ENCODE measurements at places on chromosomes 1 and 21. TPM values are rescaled to one million over a fixed set of nuclear protein-coding genes. Genes with fewer than 3 reads are reported as not detected.

The CYP4B1 gene
- 1,081 TPM for total RNA-seq

The GUCA2B gene
- not detected for total RNA-seq

The HSD3B1 gene
- total RNA-seq, result not detected

The HES3 gene
- total RNA-seq, result not detected

The PADI3 gene
- not detected for total RNA-seq

The CFAP45 gene
- 0.63 TPM for total RNA-seq

The ELOA gene
- 23.7 TPM for total RNA-seq

The PLA2G2F gene
- total RNA-seq, result not detected

The FCRLB gene
- 2.4 TPM for total RNA-seq

The ADGRL2 gene
- 25.3 TPM for total RNA-seq

The FOXD2 gene
- total RNA-seq, result 23.7 TPM

The HAO2 gene
- not detected for total RNA-seq

Measured in tibial nerve (tissue), 4 donors.